ENCODE measurements at places on chromosomes 7 and 10.

GRCh38 chr7:7820409-7820808 is 102.0 kb upstream of the RPA3 start:
- DNase-seq = no peak

DNA sequence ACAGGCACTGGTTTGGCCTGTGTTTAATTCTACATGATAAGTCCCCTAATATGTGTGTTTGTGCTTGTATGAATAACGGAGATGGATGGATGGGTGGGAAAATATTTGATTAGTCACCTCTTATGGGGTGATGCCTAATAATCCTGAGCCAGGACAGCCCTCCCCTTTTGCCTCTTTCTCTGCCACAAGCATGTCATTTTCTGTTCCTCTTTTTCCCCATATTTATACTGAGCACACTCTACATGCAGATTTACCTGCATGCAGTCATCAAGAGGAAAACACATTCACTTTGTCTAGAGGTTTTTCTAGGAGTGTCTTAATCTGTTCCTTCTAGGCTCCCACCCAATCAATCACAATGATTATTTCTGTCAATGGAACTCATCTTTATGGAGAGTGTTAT is 111.6 kb upstream of the TBX20 start:
- no peak for DNase-seq

GRCh38 chr7:44123190-44124003 is at the start of gene POLD2:
TSS of gene POLD2 (minus strand) at chr7:44123548. CDS start at chr7:44122053, 1,495 bp downstream.
- peak; percentile 98 for DNase-seq

DNA sequence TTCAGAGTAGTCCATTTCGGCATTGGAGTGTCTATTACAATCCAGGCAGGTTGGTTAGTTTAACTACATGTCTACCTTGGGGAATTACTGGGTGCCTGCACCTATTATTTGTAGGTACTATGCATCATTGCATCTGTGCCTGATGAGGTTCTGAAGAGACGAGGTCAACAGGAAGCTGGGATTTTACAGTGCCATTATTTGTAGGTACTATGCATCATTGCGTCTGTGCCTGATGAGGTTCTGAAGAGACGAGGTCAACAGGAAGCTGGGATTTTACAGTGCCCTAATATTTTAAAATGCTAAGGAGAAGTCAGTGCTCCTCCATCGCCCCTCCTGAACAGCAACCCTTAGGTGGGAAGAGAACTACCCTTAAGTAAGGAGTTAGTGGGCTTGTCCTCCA is 41.7 kb downstream of the NPY start:
- DNase-seq = no peak

GRCh38 chr10:68957654-68958053 is 1.7 kb downstream of the DDX21 start:
- no peak for DNase-seq

- DNase-seq = no peak
Measured at GRCh38 chr10:21719502-21719901, 185.5 kb downstream of the MLLT10 start.

DNA sequence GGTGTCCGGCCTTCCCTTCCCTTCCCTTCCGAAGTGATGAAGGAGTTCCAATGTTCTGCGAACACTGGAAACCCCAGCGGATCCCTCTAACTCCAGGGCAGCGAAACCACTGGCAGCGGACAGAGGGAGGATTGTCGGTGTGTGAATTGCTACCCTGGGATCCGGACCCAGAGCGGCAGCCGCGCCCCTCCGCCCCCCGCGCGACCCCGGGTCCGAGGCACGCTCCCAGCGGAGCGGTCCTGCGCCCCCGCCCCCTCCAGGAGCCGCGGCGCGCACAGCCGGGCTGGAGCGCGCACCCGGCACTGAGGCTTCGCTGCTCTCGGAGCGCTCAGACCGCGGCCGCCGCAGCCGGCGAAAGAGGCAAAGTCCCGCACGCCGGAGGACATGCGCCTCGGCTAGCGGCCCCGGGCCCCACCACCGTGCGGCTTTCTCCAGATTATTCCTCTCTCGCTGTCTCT is at the start of gene PTPRZ1:
PTPRZ1 (plus strand) TSS at position 331 of the 458 bp plus-strand sequence. CDS start 339 bp downstream, outside the sequence.
- DNase-seq = no peak

Data from CD8-positive, alpha-beta memory T cell (primary cell).